CD8-positive, alpha-beta memory T cell (primary cell): ENCODE measurements at places on chromosomes 16 and 17. TPM values are rescaled to one million over a fixed set of nuclear protein-coding genes. Genes with fewer than 3 reads are reported as not detected.

DNA sequence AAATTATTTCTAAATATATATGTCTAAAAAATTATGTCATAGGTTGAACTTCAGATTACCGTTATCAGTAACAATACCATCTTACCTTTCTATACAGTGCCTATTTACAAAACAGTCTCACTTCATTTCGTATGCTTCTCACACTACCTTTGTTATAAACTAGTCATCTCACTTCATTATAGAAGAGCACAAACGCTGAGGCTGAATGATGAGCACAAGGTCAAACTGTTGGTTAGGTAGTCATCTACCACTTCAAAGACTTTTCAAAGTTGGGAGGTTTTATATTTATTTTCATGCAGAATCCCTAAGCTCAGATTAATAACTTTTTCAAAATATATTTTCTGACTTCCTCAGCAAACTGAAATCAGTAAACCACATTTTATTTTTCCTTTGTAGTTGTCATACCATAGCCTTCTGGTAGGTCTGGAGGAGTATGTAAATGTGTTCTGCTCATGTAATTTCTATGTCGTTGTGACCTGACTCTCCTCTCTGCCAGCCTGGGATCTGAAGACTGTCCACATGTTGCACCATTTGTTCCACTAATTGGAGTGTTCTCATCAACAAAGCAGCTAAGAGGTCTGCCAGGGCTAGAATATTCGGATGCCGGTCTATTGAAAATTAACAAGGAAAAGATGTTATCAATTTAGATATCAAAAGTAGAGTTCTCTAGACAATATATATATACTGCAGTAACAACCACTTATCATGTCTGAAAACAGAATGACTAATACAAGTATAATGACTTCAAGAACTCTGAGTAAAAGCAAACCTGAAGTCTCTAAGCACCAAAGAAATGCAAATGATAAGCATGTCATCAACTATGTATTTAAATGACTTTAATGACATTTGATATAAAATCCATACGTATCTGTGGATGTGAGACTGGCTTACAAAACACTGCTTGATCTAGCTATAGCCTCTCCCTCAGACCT lies 73.9 kb downstream of the CEP95 start:
- no peak overlapping the region for H3K27ac ChIP-seq
- H3K4me1 ChIP-seq = no peaks in the 10 kb centered on the region
- H3K27me3 ChIP-seq = no peaks in the 10 kb centered on the region
- no peak overlapping the region for H3K4me3 ChIP-seq
- peaks cover 32% of the 10 kb centered on the region for H3K36me3 ChIP-seq

- H3K36me3 ChIP-seq = no peaks in the 10 kb centered on the region
- DNase-seq = no peak
- H3K27ac ChIP-seq = no peak overlapping the region
- H3K4me3 ChIP-seq = no peak overlapping the region
- H3K4me1 ChIP-seq = no peaks in the 10 kb centered on the region
Observed at GRCh38 chr16:31242206-31242605, 17.6 kb upstream of the ITGAM start.

SDR42E2 gene
- 0.11 TPM for total RNA-seq

TAT gene
- not detected for total RNA-seq

HS3ST6 gene
- not detected for total RNA-seq
